ENCODE measurements at places on chromosomes 4 and X.

DNA sequence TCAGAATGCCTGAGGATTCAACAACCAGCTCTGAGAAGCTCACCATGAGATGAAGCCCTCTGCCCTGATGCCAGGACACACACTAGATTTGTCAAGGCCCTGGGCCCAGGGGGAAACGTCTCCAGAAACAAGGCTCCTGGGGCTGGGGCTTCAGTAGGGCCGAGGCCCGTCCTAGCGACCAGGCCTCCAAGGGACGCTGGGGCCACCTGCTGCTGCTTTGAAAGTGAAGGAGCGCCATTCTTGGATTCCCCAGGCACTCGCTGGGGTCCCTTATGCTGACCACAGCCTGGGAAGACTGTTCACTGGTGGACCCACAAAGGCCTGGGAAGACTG lies 23.9 kb downstream of the PDE6B start:
- no peak for DNase-seq

GRCh38 chrX:2917767-2918166 lies 11.4 kb downstream of the ARSD start:
- no peak for DNase-seq

GRCh38 chr4:66556651-66557278 lies 886.5 kb upstream of the EPHA5 start:
- DNase-seq: no peak

DNA sequence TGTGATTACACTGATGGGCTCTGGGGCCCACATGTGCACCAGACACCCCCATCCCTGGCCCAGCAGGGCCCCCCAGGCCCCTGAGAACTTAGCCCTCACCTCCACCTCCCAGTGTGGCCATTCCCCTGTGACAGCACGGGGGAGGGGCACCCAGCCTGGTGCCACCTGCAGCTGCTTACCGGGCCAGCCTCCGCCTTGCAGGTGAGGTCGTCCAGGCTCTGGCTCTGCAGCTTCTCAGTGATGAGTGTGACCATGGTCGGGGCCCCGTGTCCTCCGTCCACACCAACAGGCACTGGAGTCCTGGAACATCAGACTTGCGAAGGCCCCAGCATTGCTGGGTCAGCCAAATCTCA lies 15.6 kb downstream of the FAM53A start:
- no peak for DNase-seq

DNA sequence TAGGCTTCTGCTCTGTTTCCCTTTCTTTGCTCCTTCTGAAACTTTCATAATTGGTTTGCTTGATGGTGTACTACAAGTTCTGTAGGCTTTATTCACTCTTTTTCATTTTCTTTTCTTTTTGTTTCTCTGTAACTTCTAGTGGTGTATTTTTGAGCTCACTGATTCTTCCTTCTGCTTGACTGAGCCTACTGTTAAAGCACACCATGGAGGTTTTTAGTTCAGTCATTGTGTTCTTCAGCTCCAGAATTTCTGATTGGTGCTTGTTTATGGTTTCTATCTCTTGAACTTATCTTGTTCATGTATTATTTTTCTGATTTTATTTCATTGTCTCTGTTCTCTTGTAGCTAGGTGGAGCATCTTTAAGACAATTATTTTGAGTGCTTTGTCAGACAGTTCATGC lies 33.4 kb upstream of the C4orf54 start:
- DNase-seq: no peak

DNA sequence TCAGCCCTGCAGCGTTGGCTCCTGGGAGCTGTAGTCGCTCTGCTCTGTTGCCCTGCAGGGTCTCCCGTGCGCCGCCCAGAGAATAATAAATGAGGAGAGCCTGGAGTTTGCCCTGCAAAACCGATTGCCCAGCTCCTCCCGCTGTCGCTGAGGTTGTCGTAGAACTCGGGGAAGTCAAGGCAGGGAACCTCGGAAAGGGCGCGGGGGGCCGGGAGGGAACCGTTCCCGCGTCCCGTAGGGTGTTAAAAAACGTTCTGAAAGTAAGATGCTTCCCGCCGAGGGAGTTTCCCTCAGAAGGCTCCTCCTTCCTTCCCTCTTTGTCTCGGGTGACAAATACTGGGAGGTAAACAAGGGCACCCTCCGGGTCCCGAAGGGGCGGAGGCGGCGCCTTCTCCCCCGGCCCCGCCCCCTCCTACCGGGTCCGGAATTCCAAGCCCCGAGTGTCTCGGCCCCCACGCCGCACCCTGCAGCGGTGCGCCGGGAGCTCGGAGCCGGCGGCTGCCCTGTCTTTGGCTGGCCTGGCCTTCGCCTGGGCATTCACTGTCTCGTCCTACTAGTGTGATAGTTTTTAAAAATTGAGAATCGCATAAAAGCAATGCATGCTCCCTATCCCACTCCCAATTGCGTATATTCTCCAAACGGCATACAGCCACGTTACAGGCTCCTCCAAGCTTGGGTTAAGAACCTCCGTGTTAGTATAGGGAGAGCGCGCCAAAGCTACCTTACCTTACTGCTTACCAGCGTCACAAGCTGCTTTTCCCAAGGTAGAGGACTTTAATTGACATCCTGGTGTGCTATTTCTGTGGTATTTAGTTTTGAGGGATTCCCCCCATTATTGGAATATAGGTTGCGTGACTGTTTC lies 964 bp upstream of the HMGB2 start:
- DNase-seq: peak; percentile 88

GRCh38 chr4:134027931-134028330 lies 173.7 kb downstream of the PABPC4L start:
- DNase-seq: no peak

DNA sequence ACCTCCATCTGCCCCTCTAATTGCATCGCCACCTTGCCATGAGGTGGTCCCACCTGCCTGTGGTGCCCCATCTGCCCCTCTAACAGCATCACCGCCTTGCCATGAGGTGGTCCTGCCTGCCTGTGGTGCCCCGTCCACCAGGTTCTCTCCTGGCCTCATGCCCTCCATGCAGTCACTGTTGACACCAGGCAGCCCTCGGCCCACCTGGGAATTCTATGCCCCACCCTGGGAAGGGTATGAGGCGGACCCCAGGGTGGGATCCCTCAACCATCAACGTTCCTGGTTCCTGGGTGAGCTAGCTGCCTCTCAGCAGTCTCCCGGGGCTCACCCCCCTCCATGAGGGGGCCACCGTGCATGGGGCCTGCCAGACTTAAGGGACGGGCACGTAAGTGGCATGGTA lies 38.9 kb downstream of the ACOX3 start:
- no peak for DNase-seq

DNA sequence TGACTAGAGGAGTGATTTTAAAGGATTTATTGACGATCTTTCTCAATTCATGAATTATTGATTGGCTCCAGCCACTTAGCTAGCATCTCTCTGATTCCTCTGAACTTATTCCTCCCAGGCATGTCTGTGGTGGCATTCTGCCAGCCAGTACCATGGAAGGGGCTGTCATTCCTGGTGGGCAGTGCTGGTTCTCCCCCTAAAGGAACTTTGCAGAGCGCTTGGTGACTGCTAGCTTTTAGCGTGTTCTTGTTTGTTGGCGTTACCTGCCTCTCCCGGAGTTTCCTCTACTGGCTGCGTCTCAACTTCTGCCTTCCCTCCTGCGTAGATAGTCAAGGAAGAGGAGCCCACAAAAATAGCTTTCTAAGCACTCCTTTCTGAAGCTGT lies 19.3 kb downstream of the SRD5A3 start:
- no peak for DNase-seq

GRCh38 chr4:37988670-37989069 lies 28.5 kb downstream of the PTTG2 start:
- no peak for DNase-seq

DNA sequence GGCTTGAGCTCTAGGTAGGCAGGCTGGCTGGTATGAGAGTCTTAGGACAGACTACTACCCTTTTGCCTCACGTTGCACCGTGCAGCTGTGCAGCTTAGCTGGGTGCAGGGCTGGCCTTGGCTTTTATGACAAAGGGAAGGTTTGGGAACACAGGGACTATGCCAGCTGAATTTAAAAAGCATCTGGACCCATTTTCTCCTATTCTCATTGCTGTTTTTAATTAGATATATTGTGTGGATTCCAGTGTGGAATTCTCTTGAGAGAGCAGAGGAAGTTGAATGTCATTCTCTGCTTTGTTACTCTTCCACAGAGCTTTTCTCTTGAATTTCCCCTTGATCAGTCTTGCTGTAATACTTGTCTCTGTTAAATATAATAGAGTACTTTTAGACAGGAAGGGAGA lies 192.7 kb downstream of the ZNF330 start:
- no peak for DNase-seq

GRCh38 chr4:108535757-108536156 lies 84.6 kb upstream of the RPL34 start:
- no peak for DNase-seq

- DNase-seq: no peak
Observed at GRCh38 chr4:78138252-78138651, 81.1 kb downstream of the FRAS1 start.
